Thoracic aorta (tissue), 2 donors: ENCODE measurements at places on chromosomes 3 and 15. TPM values are rescaled to one million over a fixed set of nuclear protein-coding genes. Genes with fewer than 3 reads are reported as not detected.

- no peaks in the 10 kb centered on the region for H3K27me3 ChIP-seq
- no peaks in the 10 kb centered on the region for H3K4me1 ChIP-seq
- no peak overlapping the region for H3K27ac ChIP-seq
- no peak for DNase-seq
Measured at GRCh38 chr15:38758043-38758442, 193.4 kb upstream of the RASGRP1 start.

- H3K4me1 ChIP-seq: no peaks in the 10 kb centered on the region
- DNase-seq: no peak
- no peak overlapping the region for H3K27ac ChIP-seq
- no peaks in the 10 kb centered on the region for H3K27me3 ChIP-seq
- H3K36me3 ChIP-seq: no peaks in the 10 kb centered on the region
Measured at GRCh38 chr3:3087716-3088465, 22.3 kb downstream of the IL5RA start.

DNA sequence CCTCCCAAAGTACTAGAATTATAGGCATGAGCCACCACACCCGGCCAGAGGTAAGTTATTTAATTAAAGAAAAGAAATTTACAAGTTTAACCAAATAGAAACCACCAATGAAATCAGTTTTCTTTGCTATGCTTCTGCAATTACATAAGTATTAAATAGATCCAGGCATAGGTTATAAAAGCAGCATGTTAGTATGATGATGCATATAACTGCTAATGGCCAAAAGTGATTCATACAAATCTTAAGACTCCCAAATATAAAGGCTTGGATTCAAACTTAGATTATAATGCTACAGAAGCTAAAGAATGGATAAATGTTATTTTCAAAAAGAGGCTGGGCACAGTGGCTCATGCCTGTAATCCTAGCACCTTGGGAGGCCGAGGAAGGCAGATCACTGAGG is 32.8 kb upstream of the HDC start:
- H3K36me3 ChIP-seq: peaks cover 19% of the 10 kb centered on the region
- H3K4me3 ChIP-seq: no peak overlapping the region
- H3K27me3 ChIP-seq: no peaks in the 10 kb centered on the region
- no peak for DNase-seq

DNA sequence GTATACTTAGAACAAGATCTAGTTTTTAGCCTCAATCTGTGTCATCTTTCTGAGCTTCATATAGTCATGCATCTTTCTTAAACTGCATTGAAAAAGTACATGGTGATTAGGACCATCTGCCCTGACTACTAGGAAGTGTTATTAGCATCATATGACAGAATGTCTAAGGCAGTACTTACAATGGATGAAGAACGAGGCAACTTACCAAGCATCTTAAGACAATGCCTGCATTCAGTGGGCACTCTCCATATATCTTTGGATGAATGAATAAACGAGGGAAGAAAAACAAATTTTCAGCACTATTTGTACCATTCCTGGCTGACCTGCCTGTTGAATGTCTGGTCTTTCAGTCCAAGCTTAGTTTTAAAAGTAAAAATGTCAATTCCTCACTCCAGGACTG is 185.4 kb upstream of the EPHA3 start:
- H3K27me3 ChIP-seq: no peaks in the 10 kb centered on the region
- no peak overlapping the region for H3K27ac ChIP-seq
- DNase-seq: no peak
- no peaks in the 10 kb centered on the region for H3K4me1 ChIP-seq

DNA sequence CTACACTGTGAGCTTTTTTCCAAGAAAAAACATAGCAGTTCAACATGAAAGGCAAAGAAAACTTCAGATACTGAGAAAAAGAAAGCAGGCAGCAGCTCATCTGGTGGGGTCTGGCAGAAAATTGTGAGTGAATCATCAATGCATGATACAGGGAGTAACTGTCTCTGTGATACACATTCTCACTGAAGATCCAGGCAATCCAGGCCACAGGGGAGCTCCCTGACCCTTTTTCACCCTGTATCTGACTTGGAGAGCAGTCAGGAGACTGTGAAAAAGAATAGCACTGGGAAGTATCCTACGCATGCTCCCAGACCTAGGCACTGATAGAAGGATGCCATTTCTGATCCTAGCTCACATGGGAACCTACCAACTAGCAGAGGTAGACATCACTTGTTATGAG is 269.8 kb downstream of the MBNL1 start:
- no peaks in the 10 kb centered on the region for H3K4me1 ChIP-seq
- no peaks in the 10 kb centered on the region for H3K36me3 ChIP-seq
- H3K27ac ChIP-seq: no peak overlapping the region
- DNase-seq: no peak
- no peak overlapping the region for H3K4me3 ChIP-seq

The C2CD4A gene
- total RNA-seq: not detected

GRCh38 chr3:178310949-178311348 is 225.3 kb upstream of the KCNMB2 start:
- H3K27ac ChIP-seq: no peak overlapping the region
- no peaks in the 10 kb centered on the region for H3K36me3 ChIP-seq
- H3K27me3 ChIP-seq: no peaks in the 10 kb centered on the region
- no peak for DNase-seq

The PRR20G gene
- total RNA-seq: not detected
